ENCODE measurements at places on chromosomes 2 and 18.

- DNase-seq = no peak
These were observed 22.5 kb downstream of the TBR1 start for GRCh38 chr2:161438598-161438997.

GRCh38 chr2:164560902-164561301 is 60.4 kb downstream of the GRB14 start:
- DNase-seq = no peak

GRCh38 chr2:205752924-205753323 is 70.6 kb downstream of the NRP2 start:
- DNase-seq = no peak

GRCh38 chr2:185835974-185836373 is 97.4 kb downstream of the FSIP2 start:
- no peak for DNase-seq

GRCh38 chr2:144481666-144482065 is 38.3 kb downstream of the ZEB2 start:
- DNase-seq = no peak

GRCh38 chr2:45345331-45346234 is 265.5 kb downstream of the SRBD1 start:
- no peak for DNase-seq

DNA sequence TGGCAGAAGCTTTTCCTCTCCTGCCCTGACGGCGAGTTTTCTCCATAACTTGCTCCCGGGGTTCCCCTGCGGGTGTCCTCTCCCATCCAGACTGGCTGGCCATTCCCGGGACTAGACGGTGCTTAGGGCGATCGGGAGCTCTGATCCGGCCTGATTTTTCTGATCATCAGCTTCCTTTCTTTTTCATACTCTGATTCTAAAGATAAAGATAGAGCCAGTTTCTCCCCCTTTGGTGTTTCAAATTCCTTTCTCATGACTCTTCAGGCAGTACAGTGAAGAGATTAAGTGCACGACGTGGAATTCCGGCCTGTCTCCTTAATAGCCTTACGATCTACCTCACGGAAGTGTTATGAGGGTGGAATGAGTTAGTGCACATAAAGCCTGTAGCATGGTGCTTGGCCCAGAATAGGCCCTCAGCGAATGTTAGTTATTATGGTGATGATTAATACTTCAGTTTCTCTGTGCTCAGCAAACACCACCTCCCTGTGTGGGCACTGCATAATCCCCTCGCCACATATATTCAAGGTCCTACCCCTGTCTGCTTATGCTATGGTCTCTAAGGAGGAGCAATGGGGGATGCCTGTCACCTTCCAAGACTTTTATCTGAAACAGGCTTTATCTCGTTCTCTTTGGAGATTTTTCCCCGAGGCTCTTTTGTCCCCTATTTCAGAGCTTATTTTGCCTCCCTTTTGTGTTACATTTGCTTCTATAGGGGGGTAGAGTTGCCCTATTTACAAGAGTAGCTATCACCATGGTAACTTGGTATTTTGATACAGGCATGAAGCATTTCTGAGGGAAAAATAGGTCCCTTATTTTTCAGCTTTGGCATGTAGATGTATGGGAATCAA is 254.8 kb downstream of the CDH2 start:
- no peak for DNase-seq

- DNase-seq = no peak
These were observed 66.8 kb downstream of the ACSL3 start for GRCh38 chr2:222927600-222927999.
